ENCODE measurements at places on chromosomes 1 and 21.
A peak's percentile ranks its signal among the peaks of the same experiment; 100 is the strongest.

DNA sequence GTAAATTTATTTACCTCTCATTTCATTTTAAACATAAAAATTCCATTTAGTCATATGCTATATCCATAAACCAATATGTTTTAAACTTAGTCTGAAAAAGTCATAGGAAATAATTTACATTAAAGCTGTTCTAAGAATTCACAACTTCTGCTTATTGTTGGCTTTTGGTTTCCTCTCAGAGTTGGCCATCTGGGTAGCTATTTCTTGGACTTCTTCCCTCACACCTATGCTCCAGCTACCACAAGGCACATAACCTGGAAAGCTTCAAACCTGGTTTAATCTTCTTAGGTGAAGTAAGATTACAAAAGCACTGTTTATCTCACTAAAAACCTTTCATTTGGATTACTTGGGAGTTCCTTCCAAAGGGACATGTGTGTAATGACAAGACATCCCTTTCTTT lies 29.8 kb downstream of the RBM11 start:
- DNase-seq = no peak

GRCh38 chr1:207049974-207050391 lies 1.0 kb downstream of the YOD1 start:
- peak; percentile 74 for DNase-seq

GRCh38 chr1:22210636-22211035 lies 67.7 kb upstream of the WNT4 start:
- DNase-seq = no peak

DNA sequence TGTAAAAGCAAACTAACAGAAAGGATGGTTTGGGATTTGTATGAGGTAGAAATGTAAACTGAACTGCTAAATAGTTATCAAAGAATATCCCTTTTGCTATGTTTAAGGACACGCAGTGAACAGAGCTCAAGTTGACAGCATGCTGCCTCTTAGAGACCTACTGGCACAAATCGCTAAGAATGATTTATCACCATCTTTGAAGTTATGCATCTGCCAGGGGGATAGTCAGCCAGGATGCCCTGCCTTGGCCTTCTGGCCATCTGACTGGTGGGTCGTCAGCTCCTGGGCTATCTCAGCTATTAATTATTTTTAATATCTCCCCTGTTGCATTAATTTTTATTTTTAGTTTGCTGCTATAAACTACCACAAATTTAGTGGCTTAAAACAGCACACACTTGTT lies 334.8 kb upstream of the KAZN start:
- DNase-seq = no peak

- no peak for DNase-seq
These were observed 15.4 kb downstream of the TTLL10 start for GRCh38 chr1:1189111-1189510.

DNA sequence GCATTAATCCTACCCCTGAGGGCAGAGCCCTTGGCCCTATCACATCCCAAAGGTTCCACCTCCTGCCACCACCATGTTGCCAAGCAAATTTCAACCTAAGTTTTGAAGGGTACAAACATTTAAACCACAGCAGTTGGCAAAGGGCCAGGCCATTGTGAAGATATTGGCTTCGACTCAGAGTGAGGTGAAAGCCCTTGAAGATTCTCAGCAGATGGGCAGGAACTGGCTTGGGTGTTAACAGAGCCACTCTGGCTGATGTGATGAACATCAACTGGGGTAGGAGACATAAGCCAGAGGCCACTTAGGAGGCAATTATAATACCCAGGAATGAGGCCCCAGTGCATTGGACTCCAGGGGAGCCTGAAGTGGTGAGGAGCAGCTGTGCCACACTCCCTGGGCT lies 207.7 kb upstream of the KAZN start:
- no peak for DNase-seq

DNA sequence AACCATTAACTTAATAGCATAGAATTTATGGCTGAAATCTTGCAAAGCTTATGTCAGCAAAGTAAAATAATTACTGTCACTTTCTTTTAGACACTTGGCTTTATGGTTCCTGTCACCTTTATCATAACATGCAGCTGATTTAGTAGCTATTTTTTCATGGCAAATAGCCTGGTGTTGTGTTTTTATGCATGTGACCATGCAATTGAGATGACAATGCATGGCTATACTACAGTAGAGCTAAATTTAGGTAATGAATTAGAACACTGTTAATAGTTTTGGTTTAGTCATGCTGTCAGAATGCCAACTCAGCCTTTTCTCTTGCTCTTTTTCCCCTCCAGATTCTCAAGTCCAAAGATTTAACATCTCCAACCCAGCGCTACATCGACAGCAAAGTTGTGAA lies 88.6 kb downstream of the TGFB2 start:
- no peak for DNase-seq
